ENCODE measurements at places on chromosomes 12 and 14.

GRCh38 chr12:114688256-114688845 lies 4.4 kb upstream of the TBX3 start:
- DNase-seq = no peak

GRCh38 chr14:92813201-92813600 lies 19.1 kb downstream of the GOLGA5 start:
- no peak for DNase-seq

GRCh38 chr12:91622037-91622436 lies 439.4 kb upstream of the DCN start:
- DNase-seq = no peak

DNA sequence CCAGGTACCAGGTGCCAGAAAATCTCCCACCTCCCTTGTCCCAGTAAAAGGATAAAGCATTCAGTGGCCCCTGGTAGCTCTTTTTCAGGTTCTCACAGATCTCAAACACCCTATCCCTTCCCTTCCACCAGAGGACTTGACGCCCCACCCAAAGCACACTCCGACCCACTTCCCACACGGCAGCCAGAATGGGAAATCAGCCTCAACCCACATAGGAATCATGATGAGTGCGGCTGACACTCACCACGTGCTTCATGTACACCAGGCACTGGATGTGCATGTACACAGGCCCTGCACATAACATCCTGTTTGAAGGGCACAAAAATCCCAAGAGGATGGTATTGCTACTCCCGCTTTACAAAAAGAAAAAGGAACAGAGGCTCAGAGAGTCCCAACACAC lies 71.9 kb downstream of the TBX3 start:
- no peak for DNase-seq

DNA sequence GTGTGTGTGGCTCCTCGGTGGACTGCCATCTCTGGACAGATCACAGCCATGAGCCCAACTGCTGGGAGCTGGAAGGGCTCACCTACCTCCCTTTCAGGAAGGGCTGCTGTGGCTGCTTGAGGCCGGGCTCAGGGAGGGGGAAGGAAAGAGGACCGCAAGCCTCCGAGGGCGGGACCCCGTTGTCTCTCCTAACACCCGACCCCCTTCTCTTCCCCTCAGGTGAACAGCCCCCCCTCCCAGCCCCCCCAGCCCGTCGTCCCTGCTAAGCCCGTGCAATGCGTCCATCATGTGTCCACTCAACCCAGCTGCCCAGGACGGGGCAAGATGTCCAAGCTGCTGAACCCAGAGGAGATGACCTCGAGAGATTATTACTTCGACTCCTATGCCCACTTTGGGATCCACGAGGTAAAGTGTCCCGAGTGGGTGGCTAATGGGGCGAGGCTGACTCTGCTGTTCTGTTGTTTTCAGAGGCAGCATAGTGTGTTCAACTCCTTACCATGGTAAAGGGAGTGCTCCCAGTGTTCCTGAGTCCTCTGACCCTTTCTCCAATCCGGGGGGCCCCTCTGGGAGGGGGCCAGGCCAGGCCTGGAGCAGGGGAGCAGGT lies 49.5 kb downstream of the PRMT8 start:
- DNase-seq = peak; percentile 63

DNA sequence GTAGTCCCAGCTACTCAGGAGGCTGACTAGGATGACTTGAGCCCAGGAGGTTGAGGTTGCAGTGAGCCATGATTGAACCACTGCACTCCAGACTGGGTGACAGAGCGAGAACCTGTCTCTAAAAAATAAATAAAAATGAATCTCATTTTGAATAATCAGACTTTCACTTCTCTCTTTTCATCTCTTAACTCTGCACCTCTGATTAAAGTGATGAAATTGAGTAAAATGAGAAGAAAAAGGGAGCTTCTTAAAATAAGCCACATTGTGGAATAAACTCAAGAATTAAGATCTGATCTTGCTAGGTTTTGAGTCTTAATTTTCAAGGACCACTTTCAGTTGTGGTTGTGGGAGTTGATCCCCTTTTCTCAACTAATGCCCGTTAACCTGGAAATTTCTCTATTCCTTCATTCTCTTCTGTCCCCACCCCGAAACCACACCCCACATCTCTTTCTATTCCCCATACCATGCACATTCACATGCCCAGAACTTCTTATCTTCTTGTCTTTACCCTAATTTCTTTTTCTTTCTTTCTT lies 70.9 kb upstream of the ETV6 start:
- DNase-seq = no peak

GRCh38 chr14:63299351-63300110 lies 19.2 kb downstream of the GPHB5 start:
- DNase-seq = no peak

DNA sequence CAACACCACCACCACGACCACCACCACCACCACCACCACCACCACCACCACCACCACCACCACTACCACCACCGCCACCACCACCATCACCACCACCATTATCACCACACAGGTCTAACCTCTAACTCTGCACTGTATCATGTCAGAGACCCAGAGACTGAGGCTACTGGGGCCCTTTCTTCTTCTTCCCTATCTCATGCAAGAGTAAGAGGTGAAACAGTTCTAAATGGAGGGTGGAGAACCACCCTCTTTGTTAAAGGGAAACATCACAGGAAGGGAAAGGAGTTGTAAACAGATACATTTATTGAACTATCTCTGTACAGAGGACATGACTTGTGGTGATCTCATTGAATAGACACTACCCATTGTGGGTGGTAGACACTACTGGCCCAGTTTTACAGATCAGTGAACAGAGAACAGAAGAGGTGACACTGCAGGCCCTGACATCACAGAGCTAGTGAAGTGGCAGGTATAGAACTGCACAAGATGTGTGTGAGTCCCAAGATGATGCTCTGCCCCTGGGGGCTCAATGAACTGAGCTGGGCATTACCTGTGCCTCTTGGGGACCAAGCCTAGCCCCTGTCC lies 91.6 kb downstream of the FOXN3 start:
- no peak for DNase-seq

DNA sequence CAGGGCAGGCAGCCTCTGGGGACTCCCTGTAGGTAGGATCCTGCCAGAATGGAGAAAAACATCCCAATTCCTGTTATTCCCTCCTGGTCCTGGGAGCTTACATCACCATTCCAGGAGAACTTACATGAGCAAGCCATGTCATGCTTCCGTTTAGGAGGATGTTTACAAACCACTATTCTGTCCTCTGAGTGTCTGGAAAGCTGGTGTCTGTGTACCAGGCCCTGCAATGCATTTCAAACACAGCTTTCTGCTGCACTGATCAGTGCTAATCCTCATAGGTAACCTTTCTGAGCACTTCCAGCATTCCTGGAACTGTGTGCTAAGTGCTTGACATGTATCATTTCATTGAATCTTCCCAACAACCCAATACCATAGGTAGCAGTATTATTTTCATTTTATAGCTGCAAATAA lies 19.8 kb upstream of the MAP1LC3B2 start:
- no peak for DNase-seq

GRCh38 chr14:80845856-80846255 lies 95.7 kb downstream of the CEP128 start:
- no peak for DNase-seq

DNA sequence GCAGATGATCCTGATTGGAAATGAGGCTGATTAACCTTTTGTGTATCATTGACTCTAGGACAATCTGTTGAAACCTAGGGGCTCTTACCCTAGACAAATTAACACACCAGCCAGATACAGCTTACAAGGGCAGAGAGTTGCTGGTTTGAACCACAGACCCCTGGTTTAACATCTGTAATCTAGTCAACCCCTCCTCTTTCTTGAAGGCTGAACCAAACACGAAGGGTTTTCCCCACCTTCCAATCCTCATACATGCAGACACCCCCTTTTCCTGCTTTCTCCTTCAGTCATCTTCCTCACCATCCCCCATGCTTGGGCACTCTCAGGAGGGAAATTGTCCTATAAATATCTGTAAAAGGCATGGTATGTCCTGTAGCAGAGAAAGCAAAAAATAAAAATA lies 126.0 kb upstream of the HIF1A start:
- DNase-seq = no peak

DNA sequence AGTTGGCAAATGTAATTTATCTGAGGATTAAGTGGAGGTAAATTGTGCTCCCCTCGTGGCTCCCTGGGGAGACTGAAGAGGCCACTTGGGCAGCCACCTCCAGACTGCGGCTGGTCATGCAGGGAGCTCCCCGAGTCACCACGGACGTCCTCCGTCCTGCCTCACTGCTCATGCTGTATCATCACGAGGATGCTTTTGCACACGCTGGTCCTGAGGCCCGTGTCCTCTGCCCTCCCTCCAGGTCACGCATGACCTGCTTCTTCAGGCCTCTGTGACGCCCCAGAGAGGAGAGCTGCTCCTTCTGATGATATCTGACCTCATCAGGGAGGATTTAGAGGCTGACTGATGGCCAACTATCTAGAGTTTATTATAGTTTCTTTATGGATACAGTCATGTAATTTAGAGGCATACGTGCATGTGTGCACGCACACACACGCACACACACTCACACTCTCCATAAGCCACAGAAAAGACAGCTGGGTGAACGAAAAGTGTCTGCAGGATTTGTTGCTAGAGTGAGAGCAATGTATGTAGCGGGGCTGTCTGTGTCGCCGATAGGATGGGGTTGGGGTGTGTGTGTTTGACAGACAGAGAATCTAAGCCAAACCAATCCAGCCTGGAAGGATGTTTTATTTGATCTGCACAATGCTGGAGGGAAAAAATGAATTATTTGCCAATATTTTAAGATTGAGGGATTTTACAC lies 160.0 kb downstream of the ADGRD1 start:
- no peak for DNase-seq

GRCh38 chr14:86708846-86709339 lies 1178.9 kb downstream of the FLRT2 start:
- DNase-seq = no peak

- peak; percentile 52 for DNase-seq
Measured at GRCh38 chr14:99028041-99028440, 244.0 kb downstream of the BCL11B start.

DNA sequence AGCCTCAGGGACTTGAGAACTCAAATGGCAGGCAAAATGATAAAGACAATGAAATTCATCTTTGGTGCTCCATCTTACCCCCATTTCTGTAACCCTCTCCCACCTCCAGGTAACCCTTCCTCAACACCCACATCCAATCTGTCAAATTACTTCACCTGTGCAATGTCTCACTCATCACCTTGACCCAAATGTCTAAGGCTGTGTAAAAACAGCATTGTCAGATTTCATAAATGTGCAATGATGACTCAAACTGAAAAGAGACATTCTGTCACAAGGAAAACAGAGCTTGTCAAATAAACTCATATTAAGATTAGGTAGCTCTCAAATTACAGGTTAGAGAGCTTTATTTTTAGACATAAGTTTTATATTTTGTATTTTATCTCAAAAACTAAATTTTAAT lies 19.9 kb upstream of the COCH start:
- no peak for DNase-seq

- DNase-seq = no peak
Measured at GRCh38 chr14:40630471-40630870, 976.2 kb upstream of the LRFN5 start.

DNA sequence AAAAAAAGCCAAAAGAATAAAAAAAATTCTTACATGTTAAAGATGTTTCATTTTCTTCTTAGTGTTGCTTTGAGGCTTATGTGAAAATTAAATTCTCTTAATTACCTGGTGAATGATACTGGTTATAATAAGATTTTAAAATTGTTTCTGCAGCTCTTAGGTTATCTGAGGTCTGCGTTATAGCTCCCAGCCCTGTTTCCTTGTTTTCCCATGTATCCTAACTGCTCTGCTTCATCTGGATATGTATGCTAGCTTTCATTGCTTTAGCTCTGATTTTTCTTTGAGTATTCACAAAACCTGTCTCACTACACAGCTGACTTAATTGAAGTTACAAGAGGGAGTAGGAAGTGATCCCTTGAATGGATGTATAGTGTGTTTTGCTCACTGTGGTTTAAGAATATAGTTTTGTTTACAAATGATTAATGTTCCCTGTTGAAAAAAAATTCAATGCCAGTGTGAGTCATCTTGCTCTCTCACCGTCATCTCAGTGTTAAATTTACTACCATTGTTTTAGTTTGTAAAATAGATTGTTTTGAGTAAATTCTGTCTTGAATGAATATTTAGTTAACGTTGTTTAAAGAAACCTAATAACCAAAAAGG lies 26.8 kb downstream of the CPSF6 start:
- no peak for DNase-seq

GRCh38 chr12:109587921-109588320 lies 14.3 kb downstream of the MVK start:
- DNase-seq = no peak

GRCh38 chr12:51441583-51441982 lies 17.0 kb downstream of the SLC4A8 start:
- DNase-seq = no peak

GRCh38 chr14:67987606-67988005 lies 168.0 kb downstream of the RAD51B start:
- no peak for DNase-seq

DNA sequence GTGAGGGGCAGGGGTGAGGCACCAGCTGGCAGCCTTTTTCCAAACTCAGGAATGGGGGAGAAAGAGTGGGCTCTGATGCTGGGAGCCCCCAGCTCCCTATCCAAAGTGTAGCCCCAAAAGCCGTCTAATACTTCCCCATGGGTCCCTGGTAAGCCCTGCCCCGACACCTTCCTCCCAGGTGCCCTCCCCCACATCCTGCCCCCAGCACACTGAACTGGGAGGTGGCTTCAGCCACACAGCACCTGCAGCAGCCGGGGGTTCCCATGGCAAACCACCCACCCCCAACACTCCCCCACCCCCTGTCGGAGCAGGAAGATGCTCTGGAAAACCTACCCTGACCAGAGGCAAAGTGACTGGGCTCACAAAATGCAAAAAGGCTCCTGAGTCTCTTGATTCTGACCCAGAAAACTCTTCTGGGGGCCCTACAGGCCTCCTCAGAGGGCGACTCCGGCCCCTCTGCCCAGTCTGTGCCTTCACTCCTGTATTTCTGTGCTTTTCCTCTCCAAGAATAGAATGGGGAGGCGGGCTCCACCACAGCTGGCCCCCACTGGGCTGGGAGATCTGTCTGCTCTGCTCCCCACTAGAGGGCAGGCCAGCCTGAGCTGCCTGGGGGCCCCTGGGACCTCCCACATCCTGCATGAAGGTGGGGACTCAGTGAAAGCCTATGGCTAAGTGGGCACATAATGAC lies 81.6 kb downstream of the ITPK1 start:
- no peak for DNase-seq

- DNase-seq = no peak
Measured at GRCh38 chr12:75937486-75937885, 94.1 kb downstream of the PHLDA1 start.

DNA sequence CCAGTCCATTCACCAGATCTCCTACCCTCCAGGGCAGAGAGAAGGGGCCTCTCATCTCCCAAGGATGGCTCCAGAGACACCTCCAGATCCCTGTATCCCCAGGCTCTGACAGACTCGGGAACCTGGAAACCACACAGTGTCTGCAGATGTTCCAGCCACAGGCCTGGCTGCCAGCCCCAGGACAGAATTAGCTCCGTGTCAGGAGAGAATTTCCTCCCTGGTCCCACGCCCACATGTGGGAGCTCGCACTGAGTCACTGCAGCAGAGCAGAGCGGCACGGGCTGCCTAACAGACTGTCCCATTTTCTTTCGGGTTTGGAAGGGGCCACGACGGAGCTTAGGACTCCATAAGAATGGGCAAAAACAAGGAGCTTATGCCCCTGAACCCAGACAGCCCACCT lies 33.6 kb downstream of the CMKLR1 start:
- peak; percentile 95 for DNase-seq

Measured in suprapubic skin (tissue), 4 donors.